ENCODE measurements at places on chromosomes 7 and 10.

DNA sequence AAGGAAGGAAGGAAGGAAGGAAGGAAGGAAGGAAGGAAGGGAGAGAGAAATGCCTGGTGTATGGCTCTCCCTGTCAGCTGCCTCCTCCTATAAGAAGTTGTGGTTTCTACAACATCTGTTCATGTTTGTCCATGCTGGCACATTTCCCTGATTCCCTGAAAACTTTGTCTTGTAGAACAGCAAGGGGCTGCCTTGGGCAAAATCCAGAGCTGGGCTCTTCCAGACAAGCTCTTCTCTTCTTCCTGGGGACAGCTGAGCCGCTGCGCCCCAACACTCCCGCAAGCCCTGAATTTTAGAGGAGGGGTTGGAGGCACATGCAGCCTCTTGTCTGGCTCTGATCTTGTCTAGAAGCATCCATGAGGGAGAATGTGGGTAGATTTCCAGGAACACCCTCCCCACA lies 282.0 kb upstream of the ADARB2 start:
- no peak for DNase-seq

DNA sequence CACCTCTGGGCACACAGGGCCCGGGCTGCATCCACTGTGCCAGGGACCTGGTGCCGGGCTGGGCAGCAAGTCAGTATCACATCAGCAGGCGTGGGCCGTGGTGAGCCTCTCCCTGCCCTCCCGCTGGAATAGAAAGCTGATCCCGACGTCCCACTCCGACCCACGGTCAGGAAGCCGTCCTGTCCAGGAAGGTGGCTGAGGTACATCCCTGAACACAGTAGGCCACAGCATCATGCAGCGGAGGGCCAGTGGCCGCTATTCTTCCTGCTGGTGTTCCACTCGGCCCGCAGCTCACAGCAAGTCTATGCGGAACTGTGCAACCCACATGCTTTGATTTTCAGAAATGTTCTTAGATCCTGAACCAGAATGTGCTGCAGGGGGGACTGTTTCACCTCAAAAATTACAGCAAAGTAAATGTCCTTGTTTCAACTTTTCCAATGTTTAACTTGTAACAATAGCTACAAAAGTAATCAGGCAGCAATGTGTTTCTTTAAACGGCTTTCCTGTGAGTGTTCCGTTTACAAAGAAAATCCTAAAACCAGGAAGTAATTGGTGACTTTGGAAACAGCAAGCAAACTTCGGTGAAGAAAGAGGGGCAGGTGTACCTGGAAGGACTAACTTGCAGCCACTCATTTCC lies 676 bp upstream of the GPR146 start:
- DNase-seq = no peak

DNA sequence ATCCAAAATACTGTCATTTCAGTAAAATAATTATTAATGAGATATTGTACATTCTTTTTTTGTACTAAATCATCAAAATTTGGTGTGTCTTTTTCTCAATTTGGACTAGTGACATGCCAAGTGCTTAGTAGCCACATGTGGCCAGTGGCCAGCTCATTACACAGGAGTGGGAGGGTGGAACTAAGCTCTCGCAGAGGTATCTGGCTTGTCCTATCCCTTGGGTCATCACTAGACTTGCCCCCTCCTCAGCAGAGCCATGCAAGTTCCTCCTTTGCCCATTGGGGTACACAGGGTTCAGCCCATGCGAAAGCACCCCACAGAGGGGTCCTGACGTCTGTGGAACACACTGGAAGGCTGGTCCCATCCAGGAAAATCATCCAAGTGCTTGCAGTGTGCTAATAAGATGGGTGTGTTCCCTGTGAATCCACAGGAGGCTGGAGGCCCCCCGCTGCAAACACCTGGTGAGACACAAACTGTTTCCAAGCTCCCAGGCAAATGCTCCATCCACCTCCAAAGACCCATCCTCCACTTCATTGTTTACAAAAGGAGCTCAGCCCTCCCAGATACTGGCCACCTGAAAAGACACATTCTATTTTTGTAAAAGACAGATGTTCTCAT lies 1.3 kb downstream of the ARHGAP22 start:
- DNase-seq = no peak

DNA sequence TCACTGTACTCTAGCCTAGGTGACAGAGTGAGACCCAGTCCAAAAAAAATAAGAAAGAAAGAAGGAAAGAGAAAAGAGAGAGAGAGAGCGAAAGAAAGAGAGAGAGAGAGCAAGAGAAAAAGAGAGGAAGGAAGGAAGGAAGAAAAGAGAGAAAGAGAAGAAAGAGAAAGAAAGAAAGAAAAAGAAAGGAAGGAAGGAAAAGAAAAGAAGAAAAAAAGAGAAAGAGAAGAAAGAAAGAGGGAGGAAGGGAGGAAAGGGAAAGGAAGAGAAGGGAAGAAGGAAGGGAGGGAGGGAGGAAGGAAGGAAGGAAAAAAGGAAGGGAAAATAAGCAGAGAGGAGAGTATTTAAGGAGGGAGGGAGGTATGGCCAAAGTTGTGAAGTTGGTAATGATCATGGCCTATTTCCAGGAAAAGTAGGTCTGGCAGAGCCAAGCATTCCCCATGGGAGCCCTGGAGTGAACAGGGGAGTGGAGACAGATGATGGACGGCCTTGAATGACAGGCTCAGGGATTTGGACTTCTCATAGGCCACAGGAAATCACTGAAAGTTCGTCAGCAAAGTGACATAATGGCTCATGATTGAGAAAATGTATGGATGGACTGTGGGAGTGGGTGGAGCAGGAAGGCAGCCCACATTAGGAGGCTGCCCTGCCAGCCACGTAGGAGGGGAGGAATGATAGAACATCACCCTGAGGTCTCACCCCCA lies 44.8 kb upstream of the CUX1 start:
- no peak for DNase-seq

All from occipital lobe (tissue), 3 donors.